ENCODE measurements at places on chromosomes 4 and X.

DNA sequence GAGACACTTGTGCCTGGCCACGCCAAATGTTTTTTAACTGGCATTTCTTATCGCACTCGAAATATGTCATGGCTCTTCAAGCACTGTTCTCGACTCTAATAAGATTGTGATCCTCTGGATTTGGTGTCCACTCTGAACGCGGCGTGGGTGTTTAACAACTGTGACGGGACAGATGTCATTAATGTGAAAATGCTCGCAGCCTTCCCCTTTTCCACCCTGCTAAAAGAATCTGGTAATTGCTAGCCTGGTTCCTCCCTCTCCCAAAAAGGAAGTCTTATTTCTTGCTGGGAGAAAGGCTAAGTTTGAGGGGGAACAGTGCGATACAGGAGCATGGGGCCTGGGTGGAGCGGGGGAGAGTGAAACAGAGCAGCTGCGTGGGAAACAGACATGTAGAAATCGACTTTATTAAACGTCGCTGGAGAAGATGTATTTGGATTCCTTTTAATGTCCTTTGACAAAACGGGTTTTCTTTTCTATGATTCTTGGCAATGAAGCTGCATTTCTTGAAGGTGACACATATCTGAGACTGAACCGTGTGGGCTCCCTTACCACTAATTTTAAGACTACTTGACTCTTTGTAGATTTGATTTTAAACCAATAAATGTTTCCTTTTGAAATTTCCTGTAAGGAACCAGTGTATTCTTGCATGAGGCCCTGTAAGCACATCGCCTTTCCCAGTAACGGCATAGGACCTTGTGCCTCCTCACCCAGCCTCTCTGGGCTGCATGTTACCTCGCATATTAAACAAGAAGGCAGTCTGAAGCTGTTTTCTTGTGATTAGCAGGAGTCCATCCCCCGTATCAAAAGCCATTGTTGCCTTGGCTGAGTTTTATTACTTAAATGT is 17.8 kb downstream of the TBC1D1 start:
- DNase-seq, result no peak

DNA sequence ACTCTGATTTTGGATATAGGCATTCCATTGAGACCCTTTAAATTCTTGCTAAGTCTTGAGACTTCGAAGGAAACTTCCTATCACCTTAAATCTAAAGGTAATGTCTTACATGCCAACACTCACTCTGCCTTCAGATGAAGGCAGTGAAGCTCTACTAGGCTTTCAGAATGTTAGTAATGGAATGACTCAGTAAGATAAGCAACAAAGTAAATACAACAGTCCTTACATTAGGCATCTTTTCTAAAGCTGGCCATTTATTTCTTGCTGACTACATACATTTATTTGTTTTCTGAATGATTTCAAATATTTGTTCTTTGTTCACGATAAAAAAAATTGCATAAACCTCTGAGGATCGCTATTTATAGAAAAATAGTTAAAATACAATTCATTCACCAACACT is 43.5 kb downstream of the ASIC5 start:
- no peak for DNase-seq

- no peak for DNase-seq
Measured at GRCh38 chrX:133921764-133922389, 63.5 kb downstream of the GPC3 start.

DNA sequence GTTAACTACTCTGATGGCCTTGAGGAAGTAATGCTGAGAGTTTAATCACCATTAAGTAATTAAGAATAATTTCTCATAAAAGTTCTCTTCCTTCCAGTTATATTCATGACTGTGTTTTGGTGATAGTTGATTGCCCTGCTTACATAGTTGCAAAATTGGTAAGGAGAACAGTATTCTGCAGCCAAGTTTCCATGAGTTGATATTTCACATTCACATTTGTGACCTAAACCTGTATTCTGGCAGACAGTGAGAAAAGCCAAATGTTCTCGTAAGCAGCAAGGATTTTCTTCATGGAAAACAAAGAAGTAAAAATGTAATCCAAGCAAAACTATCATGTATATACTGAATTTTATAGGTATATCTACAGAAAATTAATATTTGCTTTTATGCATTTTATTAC is 187.8 kb upstream of the NUDT6 start:
- DNase-seq, result no peak

DNA sequence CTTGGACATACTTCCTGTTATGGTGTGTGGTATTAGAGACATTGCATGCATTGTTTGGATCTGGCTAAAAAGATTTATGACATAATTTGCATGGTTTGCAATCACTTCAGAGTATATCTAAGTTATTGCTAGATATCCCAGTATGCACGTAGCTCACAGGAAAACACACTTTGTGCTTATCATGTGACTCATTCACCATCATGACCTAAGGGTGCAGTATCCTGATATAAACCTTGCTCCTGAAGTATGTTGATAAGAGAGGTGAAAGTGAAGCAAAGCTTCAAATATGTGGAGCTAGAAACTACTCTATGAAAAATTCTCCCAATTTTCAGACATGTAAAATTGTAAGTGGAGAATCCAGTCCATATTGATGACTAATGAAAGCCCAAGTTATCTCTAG is 46.9 kb upstream of the GRXCR1 start:
- DNase-seq, result no peak
